ENCODE measurements at places on chromosomes 2 and 18. TPM values are rescaled to one million over a fixed set of nuclear protein-coding genes. Genes with fewer than 3 reads are reported as not detected.

The ME2 gene
- total RNA-seq = 78.3 TPM

DNA sequence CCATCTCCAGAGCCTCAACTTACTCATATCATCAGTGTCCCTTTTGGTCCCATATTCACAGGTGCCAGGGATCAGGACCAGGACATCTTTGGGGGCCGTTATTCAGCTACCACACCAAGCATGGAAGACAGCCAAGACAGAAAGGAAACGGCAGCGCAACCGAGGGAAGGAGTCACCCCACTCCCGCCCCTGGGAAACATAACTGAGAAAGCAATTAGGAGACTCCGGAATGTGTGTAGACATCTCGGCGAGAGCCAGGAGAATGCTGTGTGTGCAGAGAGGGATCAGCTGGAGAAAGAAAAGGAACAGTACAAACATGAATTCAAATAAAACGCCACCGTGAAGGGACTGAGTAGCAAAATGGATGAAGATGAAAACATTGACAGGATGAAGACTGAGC lies 13.4 kb upstream of the BOK start:
- no peak for DNase-seq

The NCK2 gene
- 51.8 TPM for total RNA-seq

DNA sequence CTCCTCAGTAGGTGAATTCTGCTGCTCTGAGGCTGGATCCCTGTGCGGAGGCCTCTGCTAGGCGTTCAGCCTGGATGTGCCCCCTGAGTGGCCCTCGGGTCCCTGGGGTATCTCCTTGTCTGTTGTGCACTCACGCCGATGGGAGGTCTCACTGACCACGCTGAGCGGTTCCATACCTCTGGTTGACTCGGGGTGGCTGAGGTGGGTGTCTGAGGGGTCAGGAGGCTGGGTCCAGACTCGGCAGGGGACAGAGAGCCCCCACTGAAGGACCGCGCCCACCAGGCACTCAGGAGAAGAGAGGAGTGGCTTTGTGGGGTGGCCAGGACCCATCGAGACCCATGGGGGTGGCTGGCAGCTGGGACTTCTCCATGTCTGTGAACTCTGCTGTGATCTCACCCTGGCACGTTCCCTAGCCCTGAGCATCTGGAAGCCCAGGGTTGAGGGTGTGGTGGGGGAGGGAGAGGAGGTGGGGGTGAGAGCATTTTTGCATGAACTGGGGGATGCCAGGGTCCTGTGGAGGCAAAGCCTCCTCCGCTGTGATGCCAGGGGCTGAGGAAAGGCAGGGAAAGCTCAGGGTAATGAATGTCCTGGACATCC lies 53.7 kb downstream of the TWIST2 start:
- DNase-seq = no peak

DNA sequence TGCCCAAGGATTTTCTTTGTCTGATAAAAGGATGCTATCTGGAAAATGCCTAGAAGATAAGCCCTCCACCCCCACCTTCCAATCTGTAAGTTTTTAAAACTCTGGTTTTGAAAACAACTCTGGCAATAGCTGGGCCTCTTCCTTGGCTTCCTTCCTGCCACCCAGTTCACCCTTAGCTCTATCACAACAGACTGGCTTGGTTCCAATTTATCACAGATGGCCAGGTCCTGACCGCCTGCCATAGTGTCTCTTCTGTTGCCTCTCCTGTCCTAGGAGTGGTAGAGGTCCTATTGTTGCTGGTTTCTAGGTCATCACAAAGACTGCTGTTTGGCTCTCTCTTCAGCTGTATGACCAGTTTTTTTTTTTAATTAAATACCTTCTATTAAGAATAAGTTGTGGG lies 1727.9 kb upstream of the SLC39A10 start:
- no peak for DNase-seq

The SLC25A12 gene
- total RNA-seq = 22.4 TPM

The MTCL1 gene
- total RNA-seq = 4.1 TPM

The CREG2 gene
- total RNA-seq = 0.06 TPM

DNA sequence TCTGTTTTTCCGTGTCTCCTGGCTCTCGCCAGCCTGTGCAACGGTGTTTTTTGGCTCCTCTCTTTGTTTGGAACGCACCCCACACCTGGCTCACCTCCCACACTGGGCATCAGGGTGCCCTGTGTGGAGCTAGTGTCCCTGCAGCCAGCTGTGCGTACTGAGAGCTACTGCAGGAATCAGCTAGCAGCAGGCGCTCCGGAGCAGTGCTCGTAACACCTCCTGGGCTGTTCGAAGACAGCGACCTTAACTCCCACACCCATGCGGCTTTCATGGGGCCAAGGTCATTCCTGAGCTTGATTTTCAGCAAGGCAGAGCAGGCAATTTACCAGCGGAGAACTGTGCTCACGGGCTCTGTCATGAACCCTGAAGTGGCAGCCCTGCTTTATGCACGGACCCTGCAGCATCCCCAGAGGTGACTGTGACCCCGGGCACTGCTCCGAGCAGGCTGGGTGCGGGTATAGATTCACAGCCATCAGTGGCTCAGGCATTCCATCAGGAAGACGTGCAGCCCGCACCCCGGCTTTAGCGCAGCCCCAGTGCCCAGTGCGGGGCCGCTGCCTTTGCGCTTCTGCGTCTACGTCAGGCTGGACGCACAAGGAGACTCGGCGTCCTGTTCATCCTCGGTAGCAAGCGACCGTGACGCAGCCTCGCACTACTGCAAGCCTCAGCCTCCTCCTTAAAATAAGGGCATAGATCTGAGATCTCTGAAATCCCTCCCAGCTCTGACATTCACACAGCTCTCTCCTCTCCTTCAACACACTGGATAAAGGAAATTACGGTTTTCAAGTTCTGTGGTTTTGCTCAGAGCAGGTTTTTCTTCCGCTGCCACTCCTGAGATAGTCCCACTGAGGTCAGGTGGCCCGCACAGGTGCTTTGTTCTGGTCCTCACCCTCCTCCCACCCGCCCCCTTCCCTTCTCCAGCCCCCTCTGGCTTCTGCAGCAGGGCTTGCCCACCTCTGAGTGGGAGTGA lies 58.2 kb downstream of the ADI1 start:
- no peak for DNase-seq

GRCh38 chr2:168583710-168584521 lies 127.8 kb downstream of the CERS6 start:
- DNase-seq = no peak

GRCh38 chr2:68740400-68740914 lies 5.8 kb downstream of the ARHGAP25 start:
- DNase-seq = no peak

DNA sequence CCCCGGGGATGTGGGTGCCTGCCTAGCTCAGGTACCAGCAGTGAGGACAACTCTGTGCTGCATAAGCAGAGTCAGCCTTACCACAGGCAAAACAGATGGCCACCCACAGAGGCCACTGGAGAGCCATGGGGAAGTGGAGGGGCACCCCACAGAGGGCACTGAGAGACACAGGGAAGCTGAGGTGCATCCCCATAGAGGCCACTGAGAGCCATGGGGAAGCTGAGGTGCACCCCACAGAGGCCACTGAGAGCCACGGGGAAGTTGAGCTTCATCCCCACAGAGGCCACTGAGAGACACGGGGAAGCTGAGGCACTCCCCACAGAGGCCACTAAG lies 134.1 kb upstream of the EPAS1 start:
- DNase-seq = no peak

The CDH20 gene
- total RNA-seq = not detected

DNA sequence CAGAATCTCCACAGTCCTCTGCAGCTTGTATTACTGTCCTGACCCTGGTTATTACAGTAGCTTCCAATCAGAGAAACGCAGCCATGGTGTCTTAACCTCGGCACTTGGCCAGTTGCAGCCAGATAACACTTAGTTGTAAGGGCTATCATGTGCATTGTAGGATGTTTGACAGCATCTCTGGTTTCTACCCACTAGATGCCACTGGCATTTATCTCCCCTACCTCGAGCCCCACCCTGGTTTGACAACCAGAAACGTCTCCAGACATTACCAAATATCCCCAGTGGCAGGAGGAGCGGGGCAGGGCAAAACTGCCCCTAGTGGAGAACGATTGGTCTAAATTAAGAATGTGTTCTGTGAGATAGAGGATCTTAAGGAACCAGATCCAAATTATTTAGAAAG lies 13.1 kb downstream of the DSG2 start:
- DNase-seq = no peak

The UGT1A4 gene
- total RNA-seq = 2.2 TPM

DNA sequence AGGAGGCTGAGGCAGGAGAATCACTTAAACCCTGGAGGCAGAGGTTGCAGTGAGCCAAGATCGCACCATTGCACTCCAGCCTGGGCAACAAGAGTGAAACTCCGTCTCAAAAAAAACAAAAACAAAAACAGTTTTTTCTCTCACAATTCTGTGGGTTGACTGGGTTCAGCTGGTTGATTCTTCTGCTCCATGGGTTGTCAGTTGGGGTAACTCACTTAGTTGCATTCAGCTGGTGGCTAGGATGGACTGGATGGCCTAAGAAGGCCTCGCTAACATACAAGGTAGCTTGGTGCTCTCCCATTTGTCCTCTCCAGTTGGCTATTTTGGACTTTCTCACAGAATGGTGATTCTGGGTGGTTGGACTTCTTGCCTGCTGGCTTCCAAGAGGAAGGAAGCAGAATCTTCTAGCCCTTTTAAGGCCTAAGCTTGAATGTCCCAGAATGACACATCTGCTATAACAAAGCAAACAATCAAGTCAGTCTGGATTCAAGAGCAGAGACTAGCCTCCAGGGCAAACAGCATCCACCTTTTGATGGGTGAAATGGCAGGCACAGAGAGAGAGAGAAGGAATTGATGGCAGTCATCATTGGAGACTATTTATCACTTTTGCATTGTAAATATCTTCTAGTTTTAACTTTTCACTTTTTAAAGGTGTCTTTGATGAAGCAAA lies 17.9 kb downstream of the LAMA3 start:
- no peak for DNase-seq

DNA sequence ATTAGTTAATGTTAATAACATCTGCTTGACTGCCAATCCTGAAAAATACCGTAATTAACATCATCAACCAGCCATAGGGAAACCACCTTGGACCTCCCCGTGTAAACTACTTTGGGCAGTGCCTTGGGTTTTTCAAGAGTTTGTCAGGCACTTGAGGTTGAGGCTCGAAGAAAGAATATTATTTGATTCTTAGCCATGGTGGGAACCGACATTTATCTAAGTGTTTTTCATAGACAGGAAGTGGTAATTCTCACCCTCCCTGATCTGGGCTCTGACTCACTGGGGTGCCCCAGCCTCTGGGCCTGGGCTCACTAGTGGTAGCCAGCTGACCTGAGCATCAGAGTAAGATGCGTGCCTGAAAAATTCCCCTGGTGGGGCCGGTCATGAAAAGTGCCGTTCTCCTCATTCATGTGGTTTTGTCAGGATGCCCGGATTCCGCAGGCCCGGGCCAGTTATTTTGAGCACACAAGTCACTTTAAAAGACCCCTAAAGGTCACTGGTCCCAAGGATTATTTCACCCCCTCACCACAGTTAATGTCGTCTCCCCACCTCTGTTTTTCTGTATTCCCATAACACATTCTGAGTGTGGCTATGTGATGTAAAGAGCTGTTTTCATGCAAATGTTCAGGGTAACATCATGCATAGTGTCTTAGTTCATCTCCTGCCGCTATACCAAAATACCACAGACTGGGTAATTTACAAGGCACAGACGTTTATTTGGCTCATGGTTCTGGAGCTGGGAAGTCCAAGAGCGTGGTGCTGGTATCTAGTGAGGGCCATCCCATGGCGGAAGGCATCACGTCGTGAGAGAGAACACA lies 21.6 kb upstream of the SPATA3 start:
- peak; percentile 34 for DNase-seq

The TMEM37 gene
- total RNA-seq = 119 TPM

The REG3A gene
- total RNA-seq = 3.7 TPM

The UPP2 gene
- total RNA-seq = not detected

The SLC38A11 gene
- total RNA-seq = 5.7 TPM

DNA sequence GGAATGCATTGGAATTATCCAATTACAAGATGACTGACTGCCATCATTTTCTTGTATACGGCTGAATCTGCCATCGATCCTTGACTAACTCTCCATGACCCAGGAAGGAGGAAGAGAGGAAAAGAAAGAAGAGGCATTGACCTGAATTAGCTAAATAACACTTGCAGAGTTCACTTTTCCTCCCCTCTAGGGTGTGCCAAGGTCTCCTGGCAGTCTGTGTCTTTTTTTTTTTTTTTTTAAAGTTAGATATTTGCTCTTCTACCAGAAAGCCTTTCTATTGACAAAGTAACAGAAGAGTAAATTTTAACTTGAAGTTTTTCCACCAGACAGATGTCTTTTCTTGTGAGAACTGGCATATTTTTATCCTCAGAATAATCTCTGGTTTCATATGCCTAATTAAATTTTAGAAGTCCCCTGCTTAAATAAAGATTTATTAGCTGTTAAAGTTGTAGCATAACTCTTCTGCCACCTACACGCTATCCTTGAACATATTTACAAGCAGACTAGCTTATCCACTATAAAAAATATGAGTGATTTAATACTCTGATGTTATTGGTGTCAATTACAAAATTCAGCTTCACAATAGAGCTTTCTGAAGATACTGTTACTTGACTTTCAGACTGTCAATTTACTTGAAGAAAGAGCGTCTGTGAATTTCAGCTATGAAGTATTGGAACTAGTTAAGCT lies 171.7 kb upstream of the ETAA1 start:
- no peak for DNase-seq

The GREB1L gene
- total RNA-seq = not detected

The ZNF396 gene
- 3.7 TPM for total RNA-seq

- no peak for DNase-seq
These were observed 63.5 kb upstream of the CTLA4 start for GRCh38 chr2:203804070-203804469.

- DNase-seq = no peak
These were observed 23.2 kb upstream of the PLA2R1 start for GRCh38 chr2:160085662-160086061.

DNA sequence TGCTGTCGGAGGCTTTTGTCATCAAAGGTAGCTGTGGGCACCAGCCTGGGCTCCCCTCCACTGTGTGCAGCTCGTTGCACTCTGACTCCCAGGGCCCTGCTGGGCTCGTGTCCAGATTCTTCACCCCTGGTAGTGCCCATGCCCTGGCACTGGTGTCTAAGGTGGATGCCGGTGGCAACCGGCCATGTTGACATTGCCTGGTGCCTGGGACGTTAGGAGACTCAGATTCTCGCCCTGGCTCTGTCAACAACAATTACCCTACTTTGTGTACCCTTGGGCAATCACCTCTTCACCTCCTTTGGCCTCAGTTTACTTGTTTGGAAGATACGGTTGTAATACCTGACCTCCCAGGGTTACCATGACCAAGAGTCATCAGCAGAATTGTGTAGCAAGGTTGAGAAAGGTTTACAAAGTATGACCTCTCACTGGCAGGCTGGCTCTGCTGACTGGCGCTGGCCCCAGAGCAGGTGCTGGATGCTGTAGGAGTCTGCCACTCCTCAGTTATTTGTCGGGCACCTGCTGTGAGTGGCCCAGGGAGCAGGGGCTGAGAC lies 41.5 kb upstream of the MCFD2 start:
- no peak for DNase-seq

DNA sequence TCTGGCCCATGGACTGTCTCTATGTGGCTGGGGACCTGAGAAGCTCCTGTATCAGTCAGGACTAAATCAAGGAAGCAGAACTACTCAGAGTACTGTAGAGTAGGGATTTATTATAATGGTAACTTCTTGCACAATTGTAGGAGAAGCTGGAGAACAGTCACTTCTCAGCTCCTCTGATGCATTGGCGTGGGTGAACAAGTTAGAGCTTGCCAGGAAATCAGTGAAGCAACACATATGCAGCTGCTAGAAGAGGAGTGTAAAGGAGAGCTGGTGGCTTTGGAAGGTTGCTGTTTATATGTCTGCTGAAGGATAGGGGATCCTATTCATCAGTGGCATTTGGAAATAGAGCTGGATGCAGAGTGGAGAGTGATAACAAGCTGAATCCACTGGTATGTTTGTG lies 215.5 kb upstream of the CWC22 start:
- DNase-seq = no peak

- DNase-seq = peak; percentile 5
These were observed 229.2 kb downstream of the GALR1 start for GRCh38 chr18:77478646-77479442.

The LIPG gene
- total RNA-seq = 39.0 TPM
